ENCODE measurements at places on chromosomes 1 and 21.

GRCh38 chr1:221867003-221867402, 125.1 kb upstream of the DUSP10 start:
- no peak for DNase-seq

GRCh38 chr1:223622132-223622842, 43.2 kb downstream of the CAPN8 start:
- no peak for DNase-seq

GRCh38 chr1:32239790-32240139, 7.3 kb upstream of the FAM167B start:
- peak; percentile 44 for DNase-seq

DNA sequence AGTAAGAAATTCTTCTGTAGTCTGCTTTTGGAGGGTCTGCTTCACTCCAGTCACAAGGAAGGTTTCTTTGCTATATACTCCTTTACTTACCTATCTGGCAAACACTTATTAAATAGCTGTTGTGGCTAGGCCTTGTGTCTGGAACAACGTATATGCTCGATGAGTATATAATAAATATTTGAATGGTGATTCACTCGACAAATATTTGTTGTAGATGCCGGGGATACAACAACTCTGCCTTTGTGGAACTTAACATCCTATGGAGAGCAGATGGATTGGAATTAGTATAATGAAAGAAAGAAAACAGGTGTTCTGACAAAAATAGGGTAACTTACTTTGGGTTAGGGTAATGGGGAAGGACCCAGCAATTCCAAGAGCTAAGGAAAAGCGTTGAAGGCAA, 31.1 kb downstream of the KPNA6 start:
- no peak for DNase-seq

DNA sequence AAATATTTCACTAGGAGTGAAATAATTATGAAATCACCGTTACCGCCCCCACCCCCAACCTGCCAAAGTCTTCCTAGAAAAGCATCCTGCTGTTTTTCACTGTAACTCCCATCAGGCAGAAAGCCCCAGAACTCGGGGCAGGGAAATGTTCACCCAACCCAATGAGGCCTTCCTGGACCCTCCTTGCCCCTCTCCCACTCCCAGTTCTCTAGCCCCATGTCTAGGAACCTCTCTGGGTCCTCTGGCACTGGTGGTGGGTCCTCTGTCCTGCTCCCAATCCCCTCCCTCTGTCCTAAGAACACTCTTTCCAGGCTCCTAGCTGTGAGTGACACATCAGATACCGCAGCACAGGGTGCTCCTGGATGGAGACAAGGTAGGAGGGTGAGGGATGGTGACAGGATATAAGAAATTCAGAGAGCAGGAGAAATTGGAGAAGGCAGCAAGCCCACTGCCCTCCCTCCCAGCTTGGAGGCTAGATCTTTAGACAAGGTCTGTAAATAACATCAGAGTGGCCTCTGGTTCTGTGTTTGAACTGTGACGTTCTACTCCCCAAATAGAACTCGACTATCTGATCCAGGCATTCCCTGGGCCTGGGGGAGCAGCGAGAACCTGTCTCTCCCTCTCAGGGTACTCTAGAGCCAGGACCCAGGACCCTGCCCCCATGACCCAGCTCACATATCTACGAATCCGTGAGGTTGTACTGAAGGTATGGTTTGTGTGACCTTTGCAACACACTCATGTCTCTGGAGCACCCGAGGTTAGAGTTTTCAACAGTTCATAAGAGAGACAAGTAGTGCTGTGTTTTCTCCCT, 23.3 kb upstream of the BTG2 start:
- no peak for DNase-seq

DNA sequence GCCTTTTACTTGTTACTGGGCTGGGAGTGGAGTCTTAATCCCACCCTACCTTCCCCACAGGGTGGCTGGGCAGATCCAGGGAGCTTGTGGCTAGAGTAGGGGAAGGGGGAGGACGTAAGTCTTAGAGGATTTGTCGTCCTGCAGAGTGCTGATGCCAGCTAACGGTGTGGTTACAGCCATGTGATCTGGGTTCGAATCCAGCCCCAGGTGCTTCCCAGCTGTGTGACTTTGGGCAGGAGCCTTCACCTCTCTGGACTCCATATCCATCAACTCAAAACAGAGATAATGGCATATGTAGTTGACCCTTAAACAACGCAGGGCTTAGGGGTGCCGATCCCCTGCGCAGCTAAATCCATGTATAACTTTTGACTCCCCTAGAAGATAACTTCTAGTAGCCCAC, 108.4 kb upstream of the TMEM51 start:
- DNase-seq, result no peak

- DNase-seq, result no peak
Measured at GRCh38 chr21:38853421-38853919, 47.7 kb downstream of the ETS2 start.
